ENCODE measurements at places on chromosomes 5 and 9.

DNA sequence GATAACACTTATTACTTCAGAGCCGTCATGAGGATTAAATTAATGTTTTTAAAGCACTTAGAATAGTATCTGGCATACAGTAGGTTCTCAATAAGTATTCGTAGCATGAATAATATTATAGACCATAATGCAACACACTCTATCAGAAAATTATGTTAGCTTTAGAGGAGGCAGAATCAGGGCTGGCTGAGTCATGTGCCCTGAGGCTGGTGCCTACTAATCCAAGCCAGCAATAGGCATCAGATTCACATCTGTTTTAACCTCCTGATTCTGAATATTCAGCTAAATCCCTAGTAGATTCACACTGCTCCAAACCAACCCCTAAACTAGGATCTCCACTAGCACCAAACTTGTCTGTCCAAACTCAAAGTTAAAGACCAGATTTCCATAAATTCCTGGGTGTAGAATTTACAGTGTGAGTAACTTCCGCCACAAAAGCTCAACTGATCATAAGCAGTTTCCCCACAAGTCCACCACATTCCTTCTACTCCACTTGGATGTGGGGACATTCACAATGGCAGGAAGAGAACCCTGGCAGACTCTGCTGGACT is 170.0 kb upstream of the DAPK1 start:
- DNase-seq = no peak
- H3K4me3 ChIP-seq = no peak overlapping the region
- H3K27me3 ChIP-seq = no peaks in the 10 kb centered on the region
- peaks cover 8% of the 10 kb centered on the region for H3K4me1 ChIP-seq

DNA sequence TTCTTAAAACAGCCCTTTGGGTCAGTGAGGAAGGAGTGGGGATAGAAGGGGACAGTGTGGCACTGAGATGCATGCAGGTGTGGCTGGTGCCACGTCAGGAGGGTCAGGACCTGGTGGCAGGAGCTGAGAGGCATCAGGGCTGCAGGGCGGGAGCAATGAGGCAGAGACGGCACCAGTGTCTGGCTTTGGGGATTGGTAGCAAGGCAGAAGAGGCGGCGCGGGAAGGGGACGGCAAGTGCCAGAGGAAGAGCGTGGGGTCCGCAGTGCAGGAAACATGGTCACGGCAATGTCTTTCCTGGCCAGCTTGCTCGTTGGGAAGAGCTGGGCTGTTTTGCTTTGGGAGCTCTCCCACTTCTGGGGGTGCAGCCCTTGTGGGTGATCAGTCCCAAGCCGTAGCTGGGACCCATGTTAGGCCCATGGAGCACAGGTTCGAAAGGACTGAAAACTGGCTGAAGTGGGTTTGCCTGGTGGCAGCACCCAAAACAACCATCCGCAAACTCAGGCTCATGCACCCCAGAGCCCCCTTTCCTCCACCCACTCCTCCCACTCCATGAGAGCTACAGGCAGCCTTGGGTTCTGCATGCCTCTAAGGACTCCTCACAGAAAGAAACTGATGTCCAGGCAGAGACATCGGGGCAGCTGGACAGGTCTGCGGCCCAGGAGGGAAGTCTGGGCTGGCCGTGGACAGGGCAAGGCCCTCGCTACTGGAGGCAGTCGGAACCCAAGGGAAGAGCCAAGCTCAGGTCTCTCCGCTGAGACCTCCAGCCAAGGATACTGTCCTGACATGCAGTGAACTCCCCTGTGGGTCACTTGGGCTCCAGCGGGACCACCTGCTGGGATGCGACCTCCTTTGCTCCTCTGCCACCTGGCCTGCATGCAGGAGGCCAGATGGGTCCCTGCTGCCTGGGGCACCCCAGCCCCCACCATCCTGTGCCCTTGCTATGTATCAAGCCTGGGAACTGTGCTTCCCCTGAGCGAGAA is 104.4 kb downstream of the ZNF354C start:
- H3K4me1 ChIP-seq = peaks cover 9% of the 10 kb centered on the region
- H3K27ac ChIP-seq = no peak overlapping the region
- DNase-seq = no peak

GRCh38 chr5:90326995-90327394 is 82.6 kb downstream of the CETN3 start:
- no peak overlapping the region for H3K27ac ChIP-seq
- H3K36me3 ChIP-seq = no peaks in the 10 kb centered on the region
- DNase-seq = no peak
- no peaks in the 10 kb centered on the region for H3K4me1 ChIP-seq
- H3K27me3 ChIP-seq = no peaks in the 10 kb centered on the region

DNA sequence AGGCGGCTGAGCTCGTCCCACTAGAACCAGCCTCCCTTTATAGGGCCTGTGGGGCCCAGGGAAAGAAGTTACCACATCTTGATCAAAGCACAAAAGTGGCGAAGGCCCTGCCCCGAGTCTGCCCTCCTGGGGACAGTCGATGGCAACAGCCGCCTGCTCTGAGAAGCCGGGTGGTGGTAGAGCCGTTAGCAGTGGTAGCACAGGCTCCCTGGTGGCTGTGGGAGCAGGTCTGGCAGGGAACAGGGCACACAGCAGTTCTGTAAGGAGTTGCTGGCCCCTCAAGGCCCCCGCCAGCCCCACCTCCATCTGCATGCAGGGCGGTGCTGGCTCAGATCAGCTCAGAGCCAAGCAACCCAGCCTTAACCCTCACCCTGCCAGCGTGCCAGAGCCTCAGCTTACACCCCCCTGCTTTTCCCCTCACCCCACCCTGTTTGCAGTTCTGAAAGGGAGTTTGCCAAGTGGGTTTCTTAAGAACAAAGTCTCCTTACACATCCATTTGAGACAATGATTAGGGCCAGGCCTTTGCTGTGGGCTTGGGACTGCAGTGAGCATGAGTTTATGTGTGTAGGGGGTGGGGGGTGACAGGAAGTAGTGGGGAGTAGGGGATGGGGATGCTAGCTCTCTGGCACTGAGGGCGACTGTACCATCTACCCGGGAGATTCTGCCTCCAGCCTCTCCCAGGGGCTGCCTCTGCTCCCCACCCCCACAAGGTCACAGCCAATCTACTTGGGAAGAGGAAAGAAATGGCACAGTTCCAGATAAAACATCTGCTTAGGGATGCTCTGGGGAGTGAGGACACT is 11.8 kb downstream of the ACSL6 start:
- H3K27me3 ChIP-seq = no peaks in the 10 kb centered on the region
- H3K4me1 ChIP-seq = no peaks in the 10 kb centered on the region
- H3K4me3 ChIP-seq = no peak overlapping the region

DNA sequence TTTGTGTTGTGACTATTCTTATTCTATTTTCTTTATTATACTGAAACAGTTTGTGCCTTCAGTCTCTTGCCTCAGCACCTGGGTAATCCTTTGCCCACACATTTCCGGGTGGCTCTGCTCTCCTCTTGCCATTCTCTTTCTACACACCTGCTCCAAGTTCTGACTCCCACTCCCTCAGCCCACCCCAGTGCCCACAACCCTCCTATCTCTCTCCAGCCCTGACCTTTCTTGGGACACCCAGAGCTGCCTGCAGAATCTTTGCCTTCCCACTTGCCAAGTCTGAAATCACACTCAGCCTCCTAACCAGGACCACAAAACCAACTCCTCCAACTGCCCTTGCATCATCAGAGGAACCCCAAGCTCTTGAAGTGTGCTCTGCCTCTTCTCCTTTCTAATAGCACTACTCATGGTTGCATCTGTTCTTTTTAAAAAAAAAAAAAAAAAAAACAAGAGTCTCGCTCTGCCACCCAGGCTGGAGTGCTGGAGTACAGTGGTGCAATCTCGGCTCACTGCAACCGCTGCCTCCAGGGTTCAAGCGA is 4.1 kb downstream of the SWI5 start:
- DNase-seq = no peak
- no peaks in the 10 kb centered on the region for H3K27me3 ChIP-seq
- no peak overlapping the region for H3K4me3 ChIP-seq
- peaks cover 3% of the 10 kb centered on the region for H3K36me3 ChIP-seq

GRCh38 chr5:422323-423232 is 20.4 kb upstream of the EXOC3 start:
- H3K4me3 ChIP-seq = no peak overlapping the region
- no peak overlapping the region for H3K27ac ChIP-seq
- H3K27me3 ChIP-seq = no peaks in the 10 kb centered on the region
- H3K36me3 ChIP-seq = no peaks in the 10 kb centered on the region

- H3K27me3 ChIP-seq = no peaks in the 10 kb centered on the region
- no peak for DNase-seq
- H3K4me3 ChIP-seq = no peak overlapping the region
- peaks cover 9% of the 10 kb centered on the region for H3K36me3 ChIP-seq
- no peaks in the 10 kb centered on the region for H3K4me1 ChIP-seq
These were observed 139.6 kb upstream of the LRRTM2 start for GRCh38 chr5:139014726-139015125.

GRCh38 chr9:129280623-129281271 is 102.7 kb upstream of the IER5L start:
- no peaks in the 10 kb centered on the region for H3K36me3 ChIP-seq
- peak; percentile 56 for DNase-seq
- peaks cover 28% of the 10 kb centered on the region for H3K4me1 ChIP-seq
- H3K27me3 ChIP-seq = no peaks in the 10 kb centered on the region
- H3K27ac ChIP-seq = no peak overlapping the region

GRCh38 chr5:1808439-1808838 is 7.2 kb downstream of the NDUFS6 start:
- no peaks in the 10 kb centered on the region for H3K27me3 ChIP-seq
- peaks cover 5% of the 10 kb centered on the region for H3K4me1 ChIP-seq
- DNase-seq = no peak
- peak overlapping the region; percentile 38 for H3K27ac ChIP-seq

GRCh38 chr9:83061036-83061435 is 1.9 kb downstream of the RASEF start:
- H3K27ac ChIP-seq = no peak overlapping the region
- H3K4me3 ChIP-seq = peak overlapping the region; percentile 52
- no peaks in the 10 kb centered on the region for H3K36me3 ChIP-seq
- DNase-seq = no peak
